Activated naive CD8-positive, alpha-beta T cell treated with anti-CD3 and anti-CD28 coated beads, Interleukin-2, amount 50 U/mL, for 16 hours (primary cell): ENCODE measurements at places on chromosomes 12 and 14.

GRCh38 chr12:130568501-130568900 is 147.6 kb downstream of the RIMBP2 start:
- no peak for DNase-seq

- DNase-seq, result no peak
These were observed 124.1 kb upstream of the MED13L start for GRCh38 chr12:116401565-116401964.

DNA sequence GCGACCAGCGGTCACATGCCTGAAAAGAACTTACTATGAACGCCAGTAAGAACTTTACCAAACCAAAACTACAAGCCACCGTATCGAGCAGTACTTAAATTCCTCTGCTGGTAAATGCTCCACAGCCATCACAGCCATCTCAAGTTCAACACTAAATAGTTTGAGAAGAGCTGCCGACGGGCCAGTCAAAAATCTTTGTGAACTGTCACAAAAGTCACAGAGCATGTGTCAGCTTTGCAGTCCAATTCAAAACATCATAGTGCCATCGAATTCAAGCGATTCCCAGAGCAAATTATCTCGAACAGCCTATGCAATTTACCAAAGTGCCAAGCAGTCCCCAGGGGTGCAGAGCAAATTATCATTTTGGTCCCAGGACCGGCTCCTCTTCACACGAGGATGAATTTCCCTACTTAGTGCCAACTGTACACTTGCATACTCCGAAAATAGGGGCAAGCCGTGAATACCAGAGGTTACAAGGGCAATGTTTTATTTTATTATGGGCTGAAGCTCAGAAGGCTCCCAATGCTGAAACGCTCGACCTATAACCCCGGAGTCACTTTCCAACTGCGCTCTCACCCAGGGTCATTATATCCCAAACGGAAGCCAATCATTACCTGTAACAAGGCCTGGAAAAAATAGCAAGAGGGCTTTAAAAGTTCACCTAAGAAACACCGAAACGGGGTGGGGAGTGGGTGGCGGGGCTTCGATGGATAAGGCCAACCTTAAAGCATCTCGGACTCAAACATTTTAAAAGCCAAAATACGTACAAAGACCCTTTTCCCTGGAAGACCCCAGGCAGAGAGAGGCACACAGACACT is 1.1 kb downstream of the LRP6 start:
- no peak for DNase-seq

GRCh38 chr12:90974286-90974685 is 19.3 kb upstream of the CCER1 start:
- no peak for DNase-seq

DNA sequence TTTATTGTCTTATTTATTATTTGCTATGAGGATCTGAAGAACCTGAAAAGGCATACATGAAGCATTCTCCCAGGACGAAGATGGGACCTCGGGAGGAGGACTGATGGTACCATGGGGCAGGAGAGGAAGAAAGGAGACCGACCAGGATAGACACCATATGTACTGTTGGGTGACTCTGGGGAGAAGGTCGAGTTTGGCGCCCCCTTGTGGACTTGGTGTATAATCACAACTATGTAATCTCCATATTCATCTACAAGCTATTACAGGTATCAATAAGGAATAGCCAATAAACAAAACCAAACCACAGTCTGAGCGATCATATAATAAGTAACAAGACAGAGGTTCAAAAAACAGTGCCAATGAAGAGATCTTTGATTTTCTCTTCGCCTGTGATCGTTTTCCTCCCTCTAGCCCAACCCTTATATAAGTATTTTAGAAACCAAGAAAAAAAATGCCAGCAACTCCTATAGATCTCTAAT is 139.1 kb downstream of the SPTSSA start:
- DNase-seq, result peak; percentile 30

DNA sequence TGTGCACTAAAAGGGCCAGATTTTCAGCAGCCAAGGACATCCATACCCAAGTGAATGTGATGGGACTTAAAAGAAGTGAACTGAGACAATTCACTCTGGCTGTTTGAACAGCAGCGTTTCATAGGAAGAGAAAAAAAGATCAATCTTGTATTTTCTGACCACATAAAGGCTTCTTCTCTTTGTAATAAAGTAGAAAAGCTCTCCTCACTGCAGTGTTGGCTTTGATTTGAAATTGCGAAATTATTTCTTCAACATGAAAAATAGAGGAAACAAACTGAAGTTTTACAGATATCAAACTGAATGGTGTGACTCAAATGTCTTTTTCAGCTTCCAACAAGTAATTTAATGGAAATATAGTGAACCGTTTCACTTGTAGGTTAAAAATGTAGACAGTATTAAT is 11.3 kb upstream of the KCNMB4 start:
- DNase-seq, result no peak

GRCh38 chr12:8817856-8818255 is 4.6 kb upstream of the A2ML1 start:
- no peak for DNase-seq

DNA sequence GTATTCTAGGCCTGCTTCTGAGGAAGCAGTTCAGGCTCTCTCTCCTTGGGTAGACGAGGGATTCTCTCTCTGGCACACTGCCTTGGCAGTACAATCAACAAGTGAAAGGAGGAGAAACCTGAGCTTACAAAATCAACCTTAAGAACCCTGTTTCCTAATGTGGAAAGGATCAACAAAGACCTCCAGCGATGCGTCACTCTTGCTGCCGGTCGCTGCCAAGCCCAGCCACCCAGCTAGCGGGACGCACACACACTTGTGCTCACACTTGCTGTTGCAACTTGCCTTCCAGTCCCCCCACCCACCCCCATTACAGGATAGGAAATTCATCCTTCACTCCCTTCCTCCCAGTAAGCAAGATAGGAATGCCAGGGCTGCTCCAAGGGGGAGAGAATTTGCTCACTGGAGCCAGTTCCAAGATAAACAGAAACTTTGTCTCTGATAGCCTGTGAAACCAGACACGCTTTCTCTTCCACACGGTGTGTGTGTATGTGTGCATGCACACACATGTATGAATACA is 144.3 kb downstream of the BCL11B start:
- no peak for DNase-seq

DNA sequence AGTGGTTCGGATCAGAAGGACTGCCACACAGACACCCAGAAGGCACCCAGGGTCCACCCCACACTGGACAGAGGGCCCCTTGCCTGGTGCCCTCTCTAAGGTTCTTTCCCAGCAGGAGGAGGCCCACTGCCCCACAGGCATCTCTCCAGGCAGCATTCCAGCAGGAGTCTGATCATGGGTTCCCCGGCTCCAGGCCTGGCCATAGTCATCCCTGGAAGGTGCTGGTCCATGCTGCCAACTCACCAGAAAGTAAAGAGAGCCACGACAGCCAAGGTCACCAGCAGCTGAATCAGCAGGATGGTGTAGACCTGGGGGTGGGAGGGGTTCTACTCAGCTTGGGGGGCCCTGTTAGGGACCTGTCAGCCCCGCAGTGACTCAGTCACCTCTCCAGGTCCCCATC is 6.4 kb downstream of the FAIM2 start:
- no peak for DNase-seq

DNA sequence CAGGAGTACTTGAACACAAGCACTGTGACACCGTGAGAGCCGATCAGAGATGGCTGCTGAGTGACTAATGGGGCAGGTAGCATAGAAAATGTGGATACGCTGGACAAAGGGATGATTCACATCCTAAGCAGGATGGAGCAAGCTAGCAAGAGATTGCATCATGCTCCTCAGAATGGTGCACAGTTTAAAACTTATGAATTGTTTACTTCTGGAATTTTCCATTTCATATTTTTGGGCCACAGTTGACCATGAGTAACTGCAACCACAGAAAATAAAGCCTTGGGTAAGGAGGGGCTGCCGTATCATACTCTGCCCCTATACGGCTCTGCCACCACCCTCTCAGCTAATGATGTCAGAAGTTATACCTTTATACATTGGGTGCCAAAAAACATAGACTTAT is 23.3 kb upstream of the MARK3 start:
- no peak for DNase-seq

- no peak for DNase-seq
These were observed 57.9 kb upstream of the SLCO1B1 start for GRCh38 chr12:21073129-21073528.

GRCh38 chr12:22101749-22102243 is 55.8 kb downstream of the CMAS start:
- DNase-seq, result no peak

GRCh38 chr14:90255871-90256270 is 482 bp upstream of the PSMC1 start:
- DNase-seq, result no peak

DNA sequence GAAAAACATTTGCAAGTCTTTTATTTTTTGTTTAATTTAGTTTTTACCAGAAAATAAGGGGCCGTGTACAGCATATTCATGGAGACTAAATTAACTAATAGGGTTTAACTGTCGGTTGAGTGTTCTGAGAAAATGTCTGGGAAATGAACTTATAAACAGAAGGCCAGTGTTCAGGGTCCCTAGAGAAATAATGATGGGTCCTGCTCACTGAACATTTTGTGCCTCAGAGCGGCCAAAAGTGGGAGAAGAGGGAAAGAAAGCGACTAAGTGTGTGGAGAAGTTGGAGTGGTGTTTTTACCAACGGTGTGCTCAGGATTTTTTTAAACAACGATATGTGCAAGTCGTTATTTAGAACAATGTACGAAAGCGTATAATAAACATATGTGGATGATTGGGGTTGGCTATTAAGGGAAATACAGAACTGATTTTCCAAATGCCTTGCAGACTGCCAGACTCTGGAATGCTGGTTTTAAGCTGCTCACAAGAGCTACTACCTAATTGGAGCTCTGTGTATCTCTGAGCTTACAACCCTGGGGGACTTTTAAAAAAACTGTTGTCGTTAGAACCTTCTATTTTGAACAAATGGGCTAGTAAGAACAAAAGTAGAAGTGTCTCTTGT is 166.7 kb downstream of the SLC38A4 start:
- no peak for DNase-seq

DNA sequence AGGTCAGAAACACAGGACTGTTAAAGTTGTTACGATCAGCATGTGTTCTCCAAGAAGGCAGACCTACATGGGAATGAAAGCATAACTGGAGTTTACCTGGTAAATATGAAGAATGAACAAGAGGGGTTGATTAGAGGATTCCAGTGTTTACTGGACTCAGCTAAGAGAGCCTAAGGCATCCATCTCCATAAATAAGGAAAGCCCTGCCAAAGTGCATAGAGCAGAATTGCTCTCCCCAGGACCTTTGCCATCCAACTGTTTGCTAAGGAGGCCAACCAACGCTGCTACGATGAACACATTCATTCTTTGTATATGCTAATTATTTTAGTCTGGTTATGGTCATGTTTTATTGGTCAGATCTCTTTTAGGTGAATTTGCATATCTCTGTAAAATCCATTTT is 17.1 kb upstream of the PAWR start:
- DNase-seq, result no peak

DNA sequence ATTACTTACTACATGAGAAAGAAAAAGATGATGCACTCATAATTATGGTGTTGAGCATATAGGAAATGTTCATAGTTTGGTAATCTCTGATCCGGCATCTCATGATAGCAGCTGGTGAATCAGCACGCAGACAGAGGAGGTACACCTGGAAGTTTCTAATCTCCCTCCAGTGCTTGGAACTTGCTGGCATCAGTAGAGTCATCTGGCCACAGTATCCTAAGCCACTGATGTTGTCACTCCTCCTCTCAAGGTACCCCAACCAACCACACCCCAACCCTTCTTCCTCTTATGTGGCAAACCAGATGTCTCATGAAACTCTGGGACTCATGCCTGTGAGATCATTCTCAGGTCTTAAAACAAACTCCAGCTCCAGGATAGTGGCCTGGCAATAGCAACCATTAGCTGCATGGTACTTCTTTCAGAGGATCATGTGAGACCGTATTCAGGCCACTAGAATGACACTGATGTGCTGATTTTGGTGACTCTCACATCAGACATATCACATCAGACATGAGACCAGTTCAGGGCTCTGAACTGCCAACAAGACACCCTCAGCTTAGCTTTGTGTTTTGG is 143.0 kb downstream of the RASSF9 start:
- no peak for DNase-seq

DNA sequence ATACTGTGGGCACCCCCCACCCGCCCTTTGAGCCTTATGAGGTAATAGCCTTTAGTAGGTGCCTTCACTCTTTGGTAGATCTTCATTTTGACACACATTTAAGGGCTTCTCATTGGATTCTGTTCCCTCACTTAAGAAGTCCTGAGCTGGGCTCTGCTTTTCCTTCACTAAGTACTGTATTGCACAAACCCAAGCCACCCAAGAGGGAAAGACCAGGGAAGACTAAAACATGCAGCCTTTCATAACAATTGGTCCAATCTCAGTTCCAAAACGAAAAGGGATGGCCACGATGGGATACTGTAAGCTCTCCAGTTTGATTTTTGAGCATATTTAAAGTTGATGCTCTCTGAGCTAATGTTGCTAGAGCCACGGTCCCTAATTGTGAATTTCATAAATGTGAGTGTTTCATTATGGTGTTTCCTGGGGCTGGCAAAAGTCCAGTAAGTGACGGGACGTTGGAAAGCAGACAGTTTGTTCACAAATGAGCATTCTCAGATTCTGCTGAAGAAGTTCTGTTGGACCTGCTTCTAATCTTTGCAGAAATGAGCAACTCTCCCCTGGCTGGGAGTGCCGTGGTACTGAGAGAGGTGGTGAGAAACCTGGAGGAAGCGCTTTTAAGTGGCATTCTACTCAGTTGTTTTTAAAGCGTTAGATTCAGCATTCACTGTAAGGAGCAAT is 9.4 kb downstream of the SSPN start:
- no peak for DNase-seq

DNA sequence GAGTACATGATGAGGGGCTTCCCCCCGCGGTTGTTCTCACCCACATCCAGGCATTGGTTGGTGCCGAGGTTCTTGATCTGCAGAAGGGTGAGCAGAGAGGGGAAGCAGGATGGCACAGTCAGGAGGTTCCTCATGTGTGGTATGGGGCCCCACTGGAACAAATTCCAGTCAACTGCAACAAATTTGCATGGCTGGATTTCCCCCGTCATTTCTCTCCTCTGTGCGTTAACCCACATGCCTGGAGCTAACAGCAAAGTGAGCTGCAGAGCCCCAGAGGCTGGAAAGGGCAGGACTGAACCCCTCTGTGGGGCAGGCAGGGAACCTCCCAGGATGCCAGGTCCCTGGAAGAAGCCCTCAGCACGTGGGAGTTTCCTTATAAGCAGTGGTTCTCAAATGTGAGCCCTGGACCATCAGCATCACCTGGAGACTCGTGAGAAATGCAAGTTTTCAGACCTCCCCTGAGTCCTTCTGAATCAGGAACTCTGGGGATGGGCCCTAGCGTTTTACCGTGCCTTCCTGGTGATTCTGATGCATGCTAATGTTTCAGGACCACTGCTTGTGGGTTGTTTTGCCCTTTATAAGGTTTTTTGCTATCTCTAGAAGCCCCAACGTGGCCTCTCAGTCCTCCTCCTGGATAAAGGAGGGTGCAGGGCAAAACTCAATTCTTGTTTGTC is 11.0 kb upstream of the CELA1 start:
- DNase-seq, result no peak

DNA sequence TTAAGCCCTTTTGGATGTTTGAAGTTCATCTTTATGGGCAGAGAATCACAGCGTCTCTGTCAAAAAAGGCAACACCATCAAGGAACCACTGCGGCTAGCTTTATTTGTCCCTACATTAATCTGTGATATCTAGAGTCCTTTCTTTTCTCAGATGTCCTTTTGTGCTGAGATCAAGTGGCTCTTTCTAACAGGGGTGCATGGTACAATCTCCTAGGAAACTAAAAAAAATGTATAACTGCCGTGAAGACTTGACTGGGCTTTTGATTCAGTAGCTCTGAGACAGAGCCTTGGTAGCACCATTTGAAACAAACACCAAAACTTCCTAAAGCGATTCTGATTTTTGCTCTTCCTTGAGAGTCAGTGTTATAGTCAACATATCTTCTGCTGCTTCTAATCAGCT is 33.3 kb downstream of the KCNK13 start:
- DNase-seq, result no peak

- no peak for DNase-seq
These were observed 29.0 kb upstream of the C12orf50 start for GRCh38 chr12:88057994-88058718.
